IMR-90 (cell line): ENCODE measurements at places on chromosomes 5 and 9. TPM values are rescaled to one million over a fixed set of nuclear protein-coding genes. Genes with fewer than 3 reads are reported as not detected.

GRCh38 chr5:14347522-14347921 lies 204.4 kb downstream of the TRIO start:
- peak; percentile 32 for DNase-seq

GRCh38 chr5:146082798-146083197 lies 22.6 kb downstream of the PLAC8L1 start:
- DNase-seq, result no peak

GRCh38 chr5:140310434-140310833 lies 7.5 kb upstream of the PFDN1 start:
- no peak for DNase-seq

Gene SPATA31C1
- not detected in 2 replicates for total RNA-seq

Gene LHFPL2
- 11.1 and 11.3 TPM in 2 replicates for total RNA-seq

Gene FAXDC2
- 4.2 and 4.3 TPM in 2 replicates for total RNA-seq

- peak; percentile 17 for DNase-seq
Observed at GRCh38 chr5:52964138-52964537, 25.0 kb upstream of the ITGA2 start.

DNA sequence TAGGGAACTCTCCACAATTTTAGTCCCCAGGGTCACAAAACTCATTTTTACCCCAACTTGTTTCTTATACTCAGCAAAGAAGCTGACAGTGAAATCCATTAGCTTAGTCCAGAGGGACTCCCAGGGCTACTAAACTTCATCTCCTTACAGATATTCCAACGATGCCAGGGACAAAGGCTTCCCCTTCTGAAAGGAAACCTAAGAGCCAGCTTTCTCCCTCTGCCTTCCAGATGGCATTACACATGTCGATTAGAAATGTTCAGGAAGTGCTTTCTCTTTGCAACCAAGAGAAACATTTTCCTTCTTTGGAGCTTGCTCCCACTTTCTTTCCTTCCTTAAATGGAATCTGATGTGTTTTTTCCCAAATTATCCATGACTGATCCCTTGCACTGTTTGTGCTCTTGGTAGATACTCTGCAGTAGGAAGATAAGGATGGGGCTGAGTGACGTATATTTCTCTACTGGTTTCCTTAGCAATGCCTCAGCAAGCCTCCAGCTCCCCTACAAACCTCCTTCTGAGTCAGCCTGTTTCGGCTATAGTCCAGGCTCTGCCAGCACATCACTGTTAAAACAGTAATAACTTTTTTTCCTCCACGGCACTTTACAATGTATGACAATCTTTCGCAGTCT lies 43.0 kb upstream of the HTR4 start:
- peak; percentile 56 for DNase-seq

DNA sequence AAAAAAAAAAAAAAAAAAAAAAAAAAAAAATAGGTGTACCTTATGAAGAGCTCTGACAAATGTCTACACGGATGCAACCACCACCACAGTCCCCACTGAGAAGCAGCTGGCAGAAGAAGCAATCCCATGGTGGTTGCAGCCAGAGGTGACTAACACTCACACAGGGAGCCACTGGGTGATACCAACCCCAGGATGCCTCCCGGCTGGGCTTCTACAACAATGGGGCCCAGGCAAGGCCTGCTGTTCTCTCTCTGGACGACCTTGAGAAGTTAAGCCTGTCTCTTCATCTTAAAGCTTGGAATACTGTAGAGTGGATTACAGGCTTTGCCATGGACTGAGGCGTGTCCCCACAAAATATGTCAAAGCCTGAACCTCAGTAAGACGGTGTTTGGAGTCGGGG lies 104.1 kb downstream of the ROR2 start:
- DNase-seq, result no peak

Gene BARHL1
- not detected in 2 replicates for total RNA-seq

- no peak for DNase-seq
Observed at GRCh38 chr5:100584069-100584468, 48.9 kb downstream of the FAM174A start.

Gene CCDC192
- not detected in 2 replicates for total RNA-seq

Gene TBC1D2
- 35.6 and 36.9 TPM in 2 replicates for total RNA-seq

DNA sequence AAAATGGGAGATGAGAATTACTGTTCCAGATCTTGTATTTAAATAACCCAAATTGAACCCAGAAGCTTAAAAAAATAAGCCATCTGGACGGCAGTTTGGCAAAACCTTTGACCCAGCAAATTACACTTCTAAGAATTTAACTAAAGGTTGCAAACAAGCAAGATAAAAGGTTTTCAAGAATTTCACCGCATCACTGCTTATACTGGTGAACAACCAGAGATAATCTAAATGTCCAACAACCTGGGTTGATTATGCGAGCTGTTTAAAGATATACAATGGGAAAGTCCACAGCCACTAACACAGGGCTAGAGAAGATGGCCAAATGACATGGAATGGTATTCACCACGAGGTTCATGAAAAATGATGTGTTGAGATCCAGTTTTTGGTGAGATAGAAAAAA lies 149.3 kb downstream of the GNAQ start:
- no peak for DNase-seq

DNA sequence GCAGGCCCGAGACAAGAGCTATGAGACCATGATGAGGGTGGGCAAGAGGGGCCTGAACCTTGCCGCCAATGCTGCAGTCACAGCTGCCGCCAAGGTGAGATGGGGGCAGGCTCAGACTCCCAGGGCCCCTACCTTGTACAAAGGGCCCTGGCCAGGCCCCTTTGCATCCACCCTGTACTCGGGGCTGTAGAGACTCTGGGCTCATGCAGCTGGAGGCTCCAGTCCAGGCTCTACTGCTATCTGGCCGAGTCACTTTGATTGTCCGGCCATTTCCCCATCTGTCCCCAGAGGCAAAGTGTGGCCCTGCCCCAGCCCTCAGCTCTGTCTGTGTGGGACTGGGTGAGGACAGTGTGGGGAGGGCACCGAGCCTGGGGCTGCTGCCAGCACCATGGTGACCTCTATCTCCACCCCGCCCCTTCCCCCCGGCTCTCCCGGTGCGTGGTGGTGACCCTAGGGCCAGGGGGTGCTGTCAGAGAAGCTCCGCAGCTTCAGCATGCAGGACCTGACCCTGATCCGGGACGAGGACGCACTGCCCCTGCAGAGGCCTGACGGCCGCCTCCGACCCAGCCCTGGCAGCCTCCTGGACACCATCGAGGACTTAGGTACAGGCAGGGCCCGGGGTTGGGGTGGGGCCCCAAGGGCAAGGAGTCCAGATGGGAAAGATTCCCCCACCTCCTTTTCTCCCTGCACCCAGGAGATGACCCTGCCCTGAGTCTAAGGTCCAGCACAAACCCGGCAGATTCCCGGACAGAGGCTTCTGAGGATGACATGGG lies 6.1 kb downstream of the REEP2 start:
- DNase-seq, result no peak

Gene KCNV2
- not detected in 2 replicates for total RNA-seq

Gene GADD45G
- total RNA-seq, result not detected in 2 replicates

- DNase-seq, result no peak
Observed at GRCh38 chr5:131550606-131551005, 84.4 kb downstream of the RAPGEF6 start.

- no peak for DNase-seq
Observed at GRCh38 chr9:26706223-26706622, 186.4 kb downstream of the CAAP1 start.

Gene SHOC1
- not detected in 2 replicates for total RNA-seq

Gene PCDHGB3
- 5.9 and 6.7 TPM in 2 replicates for total RNA-seq

Gene PPP3R2
- not detected in 2 replicates for total RNA-seq

DNA sequence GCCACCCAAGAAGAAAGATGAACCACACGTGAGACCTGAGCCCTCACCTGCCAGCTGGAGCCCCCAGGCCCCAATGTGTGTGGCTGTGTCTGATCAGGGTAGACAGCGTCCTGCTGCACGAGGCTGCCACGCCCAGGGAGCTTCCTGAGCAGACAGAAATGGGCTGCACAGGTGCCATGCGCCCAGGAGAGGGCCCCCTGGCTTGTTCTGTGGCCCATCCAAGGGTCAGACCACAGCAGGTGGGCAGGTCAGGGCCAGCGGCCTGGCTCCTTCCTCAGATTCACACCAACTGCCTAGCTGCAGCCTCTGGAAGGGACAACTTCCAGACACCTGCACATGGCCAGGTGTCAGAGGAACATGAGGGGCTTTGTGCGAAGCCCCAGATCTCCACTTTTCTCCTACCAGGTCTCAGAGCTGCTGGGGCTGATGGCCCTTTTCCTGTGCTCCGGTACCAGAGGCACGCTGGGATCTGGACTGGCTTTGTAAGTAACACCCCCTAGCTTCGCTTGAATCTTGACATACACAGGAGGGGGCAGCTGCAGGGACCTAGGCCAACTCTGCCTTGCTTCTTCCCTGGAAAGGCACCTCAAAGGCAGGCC lies 10.8 kb downstream of the SARDH start:
- no peak for DNase-seq

GRCh38 chr5:145915970-145916638 lies 20.3 kb upstream of the SH3RF2 start:
- no peak for DNase-seq

Gene PTCD2
- total RNA-seq, result 9.9 and 10.0 TPM in 2 replicates

DNA sequence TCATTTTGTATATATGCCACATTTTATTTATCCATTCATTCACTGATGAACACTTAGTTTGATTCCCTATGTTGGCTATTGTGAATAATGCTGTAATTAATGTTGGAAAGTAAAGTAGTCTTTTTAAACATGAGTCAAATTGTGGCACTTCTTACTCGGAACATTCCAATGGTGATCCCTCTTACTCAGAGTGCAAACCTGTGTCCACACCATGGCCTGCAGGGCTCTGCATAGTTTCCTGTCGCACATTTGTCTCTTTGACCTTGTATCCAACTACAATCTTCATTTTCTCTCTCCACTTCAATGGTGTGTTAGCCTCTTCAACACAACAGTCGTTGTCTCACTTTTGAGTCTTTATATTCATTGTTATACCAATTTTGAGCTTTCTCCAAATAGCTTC lies 98.1 kb upstream of the PAPPA start:
- DNase-seq, result peak; percentile 33

Gene DOK3
- total RNA-seq, result 0.54 and 0.56 TPM in 2 replicates

GRCh38 chr9:127543221-127543620 lies 68.9 kb upstream of the STXBP1 start:
- no peak for DNase-seq

Gene PCDHB12
- total RNA-seq, result under 0.01 and 0.18 TPM in 2 replicates

Gene CSNK1G3
- total RNA-seq, result 26.2 and 45.3 TPM in 2 replicates

GRCh38 chr5:149687486-149688168 lies 42.5 kb upstream of the PPARGC1B start:
- DNase-seq, result no peak

GRCh38 chr5:56861893-56862485 lies 46.6 kb downstream of the MAP3K1 start:
- DNase-seq, result no peak
